ENCODE measurements at places on chromosomes 4 and X.

- DNase-seq, result no peak
These were observed 73.2 kb downstream of the SLC4A4 start for GRCh38 chr4:71411981-71412380.

GRCh38 chr4:57588557-57588956 lies 478.4 kb upstream of the IGFBP7 start:
- no peak for DNase-seq

- DNase-seq, result no peak
These were observed 14.1 kb downstream of the ENPEP start for GRCh38 chr4:110489901-110490508.

- DNase-seq, result no peak
These were observed 279.9 kb upstream of the SLIT2 start for GRCh38 chr4:19971829-19972228.

GRCh38 chrX:63686878-63687714 lies 97.9 kb downstream of the ARHGEF9 start:
- DNase-seq, result no peak
